ENCODE measurements at places on chromosomes 3 and 15. TPM values are rescaled to one million over a fixed set of nuclear protein-coding genes. Genes with fewer than 3 reads are reported as not detected.

GOLGA6L7 gene
- total RNA-seq = not detected

DNA sequence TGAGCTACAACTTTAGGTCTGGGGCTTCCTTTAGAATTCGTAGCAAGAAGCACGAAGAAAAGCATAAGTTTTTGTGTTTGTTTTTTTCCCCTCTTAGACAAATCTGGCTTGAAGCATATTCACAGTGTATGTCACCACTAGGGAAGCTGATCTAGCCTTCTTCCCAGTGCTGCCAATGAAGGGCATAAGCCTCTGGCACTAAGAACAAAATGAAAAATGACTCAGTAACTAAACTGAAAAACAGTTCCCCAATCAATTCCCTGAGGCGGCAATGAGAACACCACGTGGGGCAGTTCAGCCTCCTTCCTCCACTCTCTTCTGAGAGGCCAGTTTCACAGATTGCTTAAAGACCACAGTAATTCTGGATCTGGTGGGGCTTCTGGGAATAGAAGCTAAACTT is 338.1 kb downstream of the GAP43 start:
- DNase-seq = no peak

EHHADH gene
- 5.3 TPM for total RNA-seq

DNA sequence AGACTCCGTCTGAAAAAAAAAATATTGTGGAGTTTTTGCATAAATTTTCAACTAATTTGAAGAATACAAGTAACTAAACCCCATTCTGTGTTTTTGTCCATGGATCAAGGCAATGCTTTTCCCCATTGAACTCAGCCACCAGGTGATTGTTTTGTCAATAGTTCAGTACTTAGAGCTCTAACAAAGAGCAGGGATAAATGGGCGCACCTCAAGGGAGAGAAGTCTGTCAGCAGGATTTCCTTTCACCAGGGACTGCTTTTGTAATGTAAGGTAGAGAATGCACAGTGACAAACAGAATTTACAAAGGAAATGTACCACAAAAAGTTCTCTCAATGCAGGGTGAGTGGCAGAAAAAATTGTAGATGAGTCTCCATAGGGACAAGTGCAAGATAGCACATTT is 10.8 kb upstream of the ATP13A5 start:
- DNase-seq = no peak

- DNase-seq = no peak
Measured at GRCh38 chr3:124373524-124373923, 356.7 kb upstream of the UMPS start.

- DNase-seq = no peak
Measured at GRCh38 chr3:186938716-186939115, 8.4 kb downstream of the ST6GAL1 start.

DNA sequence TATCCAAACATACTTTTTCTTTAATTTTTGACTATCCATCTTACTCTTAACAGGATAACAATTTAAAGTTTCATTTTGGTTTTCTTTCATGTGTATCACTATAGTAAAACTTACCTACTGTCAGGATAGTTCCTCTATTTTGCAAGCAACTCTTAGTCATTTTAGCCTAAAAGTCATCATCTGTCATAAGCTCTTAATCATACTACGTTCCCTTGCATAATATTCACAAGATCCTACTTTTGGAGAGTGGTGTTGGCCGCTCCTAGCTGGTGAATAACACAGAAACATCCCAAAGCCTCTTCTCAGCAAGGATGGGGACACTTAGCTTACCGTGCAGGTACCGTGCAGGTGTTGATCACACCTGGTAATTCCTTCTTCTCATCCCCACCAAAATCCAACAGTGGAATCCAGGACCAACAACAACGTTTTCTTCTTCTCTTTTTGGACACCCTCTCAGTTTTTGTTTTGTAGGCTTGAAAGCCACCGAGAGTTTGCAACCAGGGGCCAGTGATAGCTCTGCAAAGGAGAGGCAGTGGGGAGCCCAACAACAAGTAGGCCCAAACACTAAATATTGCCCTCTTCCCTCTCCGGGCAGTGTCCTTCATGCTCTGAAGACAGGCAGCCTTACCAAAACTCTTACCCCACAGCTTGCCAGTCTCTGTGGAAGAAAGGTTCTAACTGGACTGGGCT is 433 bp downstream of the FILIP1L start:
- no peak for DNase-seq

FAM131A gene
- 18.3 TPM for total RNA-seq

GRCh38 chr3:133506215-133506901 is 67.1 kb upstream of the CDV3 start:
- DNase-seq = no peak

GRCh38 chr3:40464339-40465110 is 7.4 kb downstream of the RPL14 start:
- DNase-seq = no peak

RTP4 gene
- total RNA-seq = 2.8 TPM

TBC1D2B gene
- 17.4 TPM for total RNA-seq

DNA sequence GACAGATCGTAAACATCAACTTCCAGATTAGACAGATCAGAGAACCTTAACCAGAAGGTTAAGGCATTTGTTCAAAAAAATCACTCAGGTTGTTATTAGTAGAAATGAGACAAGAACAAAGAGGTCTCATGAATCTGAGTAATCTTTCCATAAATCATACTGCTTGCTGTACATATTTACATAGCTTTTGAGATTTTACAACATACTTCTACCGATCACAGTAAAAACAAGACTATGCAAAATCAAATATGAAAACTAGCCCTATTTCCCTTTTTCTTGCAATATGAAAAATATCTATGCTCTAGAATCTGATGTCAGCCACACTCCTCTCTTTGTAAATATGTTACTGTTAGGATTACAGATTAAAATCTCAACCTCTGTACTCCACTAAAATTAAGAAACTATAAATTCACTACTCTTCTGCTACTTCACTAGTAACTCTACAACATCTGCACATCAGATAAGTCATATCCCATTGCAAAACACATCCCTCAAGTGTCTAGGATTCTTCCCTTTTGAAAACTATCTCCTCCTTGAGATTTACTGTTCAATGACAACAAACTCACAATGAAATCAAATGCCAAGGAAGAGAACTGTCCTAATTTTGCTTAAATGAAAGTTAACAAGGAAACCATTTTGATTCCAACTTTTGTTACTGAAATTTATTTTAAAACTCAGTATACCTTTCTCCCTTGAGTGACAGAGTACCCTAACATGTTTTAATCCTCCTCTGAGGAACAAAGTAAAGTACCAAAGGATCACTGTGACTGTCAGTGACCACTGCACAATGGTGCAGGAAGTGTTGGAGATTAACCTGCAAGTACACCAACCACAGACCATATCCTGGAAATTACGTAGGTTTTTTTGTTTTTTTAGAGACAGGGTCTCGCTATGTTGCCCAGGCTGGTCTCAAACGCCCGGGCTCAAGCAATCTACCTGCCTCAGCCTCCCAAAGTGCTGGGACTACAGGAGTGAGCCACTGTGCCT is 12.8 kb downstream of the DCUN1D1 start:
- DNase-seq = no peak

DNA sequence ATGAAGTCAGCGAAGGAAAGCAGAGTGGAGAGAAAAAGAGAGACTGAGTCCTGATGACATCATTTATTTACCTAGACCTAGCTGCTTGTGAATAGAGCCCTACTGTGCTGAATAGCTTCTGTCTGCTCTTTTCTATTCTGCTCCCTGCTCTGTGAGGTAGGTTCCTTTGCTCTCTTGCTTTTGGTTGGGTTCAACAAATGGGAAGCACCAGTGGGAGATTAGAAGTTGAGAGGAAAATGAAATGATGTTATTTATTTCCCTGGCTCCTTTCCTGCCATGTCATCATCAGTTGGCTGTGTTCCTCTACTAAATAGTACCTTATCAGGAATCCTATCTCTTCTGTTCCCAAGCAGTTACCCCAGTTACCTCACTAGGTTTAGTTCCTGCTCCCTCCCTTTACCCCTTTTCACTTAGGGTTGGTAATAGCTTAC is 23.5 kb downstream of the DTWD1 start:
- no peak for DNase-seq

Measured in type B pancreatic cell (in vitro differentiated cells).